ENCODE measurements at places on chromosomes 11 and 22.
A peak's percentile ranks its signal among the peaks of the same experiment; 100 is the strongest.

- DNase-seq, result peak; percentile 96
Observed at GRCh38 chr11:116853461-116854073, 16.1 kb upstream of the APOA1 start.

- peak; percentile 37 for DNase-seq
Observed at GRCh38 chr11:72735495-72736027, 16.6 kb downstream of the ARAP1 start.

DNA sequence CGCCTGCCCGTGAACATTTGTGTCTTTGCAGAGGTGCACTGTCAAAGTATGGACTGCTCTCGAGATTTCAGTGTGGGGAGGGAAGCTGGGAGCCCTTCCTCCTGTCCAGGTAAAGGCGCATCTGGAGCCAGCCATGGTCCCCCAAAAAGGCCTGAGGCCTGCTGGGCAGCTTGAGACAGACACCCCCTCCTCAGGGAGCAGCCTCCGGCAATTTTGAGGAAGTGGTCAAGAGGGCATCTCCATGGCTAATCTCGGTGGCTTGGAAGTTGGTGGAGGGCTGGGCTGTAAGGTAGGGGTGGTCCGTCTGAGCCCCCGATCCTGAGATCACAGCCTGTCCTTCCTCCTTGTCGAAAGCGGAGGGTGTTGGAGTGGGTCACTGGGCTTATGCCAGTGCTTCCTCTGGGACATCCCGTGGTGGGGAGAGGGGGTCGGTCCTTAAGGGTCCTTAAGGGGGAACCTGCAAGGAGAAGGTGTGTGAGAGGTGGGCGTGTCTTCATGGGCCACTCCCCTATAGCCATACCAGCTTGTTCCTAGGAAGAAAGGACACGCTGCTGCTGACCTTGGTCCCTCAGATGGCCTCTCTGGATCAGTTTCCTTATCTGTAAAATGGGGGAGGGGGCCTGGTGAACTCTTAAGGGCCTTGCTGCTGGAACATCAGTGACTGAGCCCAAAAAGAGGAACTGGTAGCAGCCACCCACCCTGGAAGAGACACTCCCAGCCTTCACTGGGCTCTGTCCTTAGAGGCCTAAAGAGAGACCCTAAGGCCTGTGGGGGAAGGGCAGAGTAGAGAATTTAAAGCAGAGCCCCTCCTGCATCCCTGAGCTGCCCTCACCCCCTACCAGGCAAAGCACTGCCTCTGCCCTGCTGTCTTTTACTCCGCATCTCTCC lies 2.6 kb downstream of the KCNC1 start:
- no peak for DNase-seq

DNA sequence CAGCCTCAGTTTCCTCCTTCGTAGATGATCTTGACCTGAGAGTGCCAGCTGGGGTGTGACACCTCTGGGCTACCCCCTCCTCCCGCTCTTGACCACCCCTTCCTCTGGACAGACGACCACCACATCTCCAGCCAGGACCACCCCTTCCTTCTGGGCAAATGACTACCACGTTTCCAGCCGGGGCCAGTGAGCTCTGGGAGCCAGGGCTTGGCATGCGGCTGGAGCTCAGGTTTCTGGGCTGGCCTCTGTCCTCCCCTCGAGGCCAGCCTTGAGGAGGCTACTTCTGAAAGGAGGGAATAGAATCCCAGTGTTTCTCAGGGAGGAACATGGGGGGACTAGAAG lies 120.9 kb downstream of the KCNQ1OT1 start:
- DNase-seq, result no peak

DNA sequence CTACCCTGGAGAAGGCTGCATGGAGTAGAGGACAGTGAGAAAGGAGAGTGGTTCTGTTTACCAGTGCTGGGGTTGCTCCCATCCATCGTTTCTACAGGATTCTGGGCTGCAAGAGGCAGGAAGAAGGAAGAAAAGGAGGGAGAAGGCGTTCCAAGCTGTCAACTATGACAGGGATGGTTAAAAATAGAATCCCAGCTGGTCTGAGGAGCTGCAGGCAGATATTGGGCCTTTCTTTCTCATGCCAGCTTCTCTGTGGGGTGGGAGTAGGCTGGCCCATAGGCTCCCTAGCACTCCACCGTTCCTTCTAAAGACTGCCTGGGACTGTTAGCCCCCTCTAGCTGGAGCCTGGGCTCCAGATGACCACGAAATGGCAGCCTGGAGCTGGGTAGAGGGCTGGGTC lies 13.6 kb downstream of the CCKBR start:
- no peak for DNase-seq

GRCh38 chr11:888310-889212 lies 22.0 kb downstream of the CHID1 start:
- DNase-seq, result no peak
